ENCODE measurements at places on chromosomes 4 and X.
A peak's percentile ranks its signal among the peaks of the same experiment; 100 is the strongest.

DNA sequence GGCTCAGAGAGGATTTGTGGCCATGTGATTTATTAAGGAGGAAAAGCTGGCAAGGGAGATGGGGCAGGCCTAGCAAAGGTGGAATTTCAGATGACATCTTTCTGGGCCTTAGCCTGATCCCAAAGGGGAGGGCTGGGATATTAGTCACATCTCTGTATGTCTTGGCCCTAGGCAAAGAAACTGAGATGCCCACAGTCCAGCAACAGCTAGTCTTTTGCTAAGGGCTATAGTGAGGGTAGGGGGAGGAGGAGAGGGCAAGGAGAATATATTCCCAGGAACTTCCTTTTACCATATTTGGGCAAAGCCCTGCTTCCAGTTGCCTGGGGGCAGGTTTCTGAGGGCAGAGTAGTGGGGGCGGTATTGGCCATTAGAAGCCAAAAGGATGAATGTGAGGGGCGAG is 209.8 kb upstream of the NR3C2 start:
- DNase-seq: no peak

- no peak for DNase-seq
Measured at GRCh38 chr4:88524171-88524570, 595 bp upstream of the PYURF start.

- DNase-seq: no peak
Measured at GRCh38 chrX:28590396-28590795, 3.1 kb downstream of the IL1RAPL1 start.

DNA sequence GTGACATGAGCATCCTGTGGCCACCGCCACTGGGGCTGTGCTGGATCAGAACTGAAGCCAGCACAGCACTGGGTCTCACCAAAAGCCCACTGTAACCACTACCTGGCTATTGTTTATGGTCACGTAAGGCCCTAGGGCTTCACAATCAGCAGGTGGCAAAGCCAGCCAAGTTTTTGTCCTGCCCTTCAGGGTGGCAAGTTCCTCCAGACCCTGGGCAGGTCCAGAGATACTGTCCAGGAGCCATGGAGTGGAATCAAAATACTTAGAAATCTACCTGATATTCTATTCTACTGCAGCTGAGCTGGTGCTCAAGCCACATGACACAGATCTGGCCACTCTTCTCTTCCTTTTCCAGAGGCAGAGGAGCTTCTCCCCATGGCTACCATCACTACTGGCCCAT is 121.2 kb upstream of the CXXC4 start:
- DNase-seq: no peak

GRCh38 chrX:154460326-154460725 is 2.2 kb downstream of the PLXNA3 start:
- no peak for DNase-seq

- no peak for DNase-seq
Measured at GRCh38 chr4:176778063-176778462, 14.7 kb downstream of the VEGFC start.

DNA sequence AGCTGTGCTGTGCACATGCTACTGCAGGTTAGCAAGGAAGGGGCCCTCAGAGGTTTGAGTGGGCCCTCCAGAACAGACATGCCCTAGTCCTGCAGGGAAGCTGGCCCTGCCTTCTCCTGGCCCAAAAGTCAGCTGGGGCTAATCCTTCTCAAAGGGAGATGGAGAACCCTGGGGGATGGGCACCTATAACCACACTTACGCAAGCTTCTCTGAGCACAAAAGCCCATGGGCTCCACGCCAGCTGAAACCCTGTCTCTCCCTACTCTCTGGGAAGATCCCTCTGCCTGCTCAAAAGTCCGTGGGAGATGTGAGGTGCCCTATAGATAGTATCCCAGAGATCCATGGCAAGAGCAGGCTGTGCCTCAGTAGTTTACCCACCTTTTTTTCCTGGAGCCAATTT is 58.9 kb upstream of the DKK2 start:
- DNase-seq: no peak

DNA sequence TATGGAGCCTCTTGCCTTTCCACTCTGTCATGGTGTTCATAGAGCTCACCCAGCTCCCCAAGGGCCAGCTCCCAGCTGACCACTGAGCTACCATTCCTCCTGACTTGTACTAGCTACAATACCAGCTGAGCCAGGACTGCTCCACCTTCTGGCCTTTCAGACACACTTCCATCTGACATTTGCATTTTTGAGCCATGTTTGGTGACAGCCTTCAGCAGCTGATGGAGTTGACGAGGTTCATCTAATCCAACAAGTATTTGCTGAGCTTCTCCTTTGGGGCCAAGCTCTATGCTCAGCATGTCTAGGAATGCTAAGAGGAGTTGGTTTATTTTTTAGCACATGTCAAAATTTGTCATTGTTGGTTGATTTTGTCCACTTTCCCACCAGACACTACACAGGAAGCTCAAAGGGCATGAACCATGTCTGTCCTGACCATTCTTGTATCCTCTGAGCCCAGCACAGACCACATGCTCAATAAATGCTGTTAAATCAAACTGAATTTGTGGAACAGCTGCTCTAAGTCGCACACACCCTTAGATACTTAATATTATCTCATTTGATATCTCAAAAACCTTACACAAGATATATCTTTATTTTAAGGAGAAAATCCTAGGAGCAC is 142.6 kb upstream of the PPARGC1A start:
- no peak for DNase-seq

GRCh38 chrX:48684134-48684533 is 535 bp downstream of the WAS start:
- DNase-seq: no peak

GRCh38 chr4:136643416-136643815 is 888.9 kb downstream of the PCDH18 start:
- DNase-seq: no peak

DNA sequence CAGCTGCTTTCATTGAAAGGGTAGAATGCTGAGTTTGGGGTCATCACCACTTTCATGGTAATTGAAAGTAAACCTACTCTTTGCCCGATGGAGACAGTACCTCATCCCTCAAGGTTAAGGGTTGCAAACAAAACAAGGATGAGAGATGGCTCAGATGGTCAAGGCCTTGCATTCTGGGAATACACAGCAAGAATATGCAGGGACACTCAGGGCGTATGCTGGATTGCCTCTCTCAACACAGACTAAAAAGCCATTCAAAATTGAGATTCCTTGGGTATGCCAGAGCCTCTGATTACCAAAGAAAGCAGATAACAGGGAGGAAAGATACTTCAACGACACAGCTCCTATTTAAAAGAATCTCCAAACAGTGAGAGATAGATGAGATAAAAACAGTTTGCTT is 310.4 kb downstream of the ARAP2 start:
- no peak for DNase-seq

GRCh38 chr4:137819964-137820383 is 287.7 kb upstream of the PCDH18 start:
- DNase-seq: no peak

DNA sequence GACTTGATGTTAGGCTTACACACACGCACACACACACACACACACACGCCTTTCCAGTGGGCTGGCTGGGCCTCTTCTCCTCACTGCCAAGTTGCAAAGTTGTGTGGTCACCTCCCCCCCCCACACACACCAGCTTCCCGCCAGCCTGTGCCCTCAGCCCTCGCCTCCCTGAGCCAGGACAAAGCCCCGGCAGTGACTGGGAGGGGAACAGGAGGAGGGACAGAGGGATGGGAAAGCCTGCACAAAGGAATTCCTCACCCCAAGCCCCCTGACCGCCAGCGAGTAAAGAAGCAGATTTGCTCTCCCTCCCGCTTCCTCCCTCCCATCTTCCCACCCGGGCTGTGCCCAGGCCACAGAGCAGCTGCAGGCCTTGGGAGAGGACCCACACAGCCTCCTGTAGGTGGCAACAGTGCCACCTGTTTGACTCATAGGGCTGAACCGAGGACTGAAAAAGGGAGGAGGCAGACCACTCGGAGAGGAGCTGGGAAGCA is at the start of gene GDPD2:
GDPD2 (plus strand) TSS at position 464 of the 491 bp plus-strand sequence. CDS start 1,671 bp downstream, outside the sequence.
- no peak for DNase-seq

DNA sequence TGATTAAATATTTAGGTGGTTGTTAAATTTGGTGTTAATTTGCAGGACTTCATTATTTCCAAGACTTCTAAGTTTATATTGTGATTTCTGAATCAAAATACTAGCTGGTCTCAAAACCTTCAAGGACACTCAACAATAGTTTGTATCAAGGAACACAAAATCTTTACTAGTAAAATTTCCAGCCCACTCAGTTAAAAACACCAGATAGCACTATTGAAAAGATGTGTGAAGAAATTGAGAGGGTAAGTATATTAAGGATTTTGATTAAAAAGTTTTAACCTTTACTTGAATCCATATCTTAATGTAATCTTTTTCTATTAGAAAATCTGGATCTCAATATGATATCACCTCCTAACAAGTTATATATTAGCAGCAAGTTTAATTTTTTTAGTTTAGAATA is 89.3 kb upstream of the UGT8 start:
- no peak for DNase-seq

- no peak for DNase-seq
Measured at GRCh38 chr4:7144374-7145290, 47.7 kb upstream of the SORCS2 start.

- no peak for DNase-seq
Measured at GRCh38 chr4:26208237-26208994, 112.4 kb upstream of the RBPJ start.

GRCh38 chr4:100075486-100076270 is 114.6 kb downstream of the DDIT4L start:
- no peak for DNase-seq

DNA sequence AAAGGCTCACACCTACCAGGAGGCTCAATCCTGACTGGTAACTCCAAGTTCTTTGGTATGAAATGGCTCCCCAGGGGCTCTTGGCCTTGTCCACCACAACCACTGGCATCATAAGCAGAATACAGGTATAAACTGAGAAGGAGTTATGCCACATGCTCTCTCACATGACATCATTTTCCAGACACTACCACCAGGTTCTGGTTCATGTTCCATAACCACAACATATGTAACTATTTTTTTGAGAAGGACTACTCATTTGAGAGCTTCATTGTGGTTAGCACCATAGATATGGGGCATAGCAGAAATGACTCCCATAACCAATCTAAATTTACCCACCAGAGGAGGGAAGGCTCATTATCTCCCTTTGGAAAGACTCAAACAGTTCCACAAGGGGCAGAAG is 19.6 kb downstream of the PRDM5 start:
- no peak for DNase-seq

GRCh38 chr4:57064811-57065711 is 45.1 kb downstream of the IGFBP7 start:
- no peak for DNase-seq

- no peak for DNase-seq
Measured at GRCh38 chrX:10612215-10612614, 8.2 kb downstream of the MID1 start.

DNA sequence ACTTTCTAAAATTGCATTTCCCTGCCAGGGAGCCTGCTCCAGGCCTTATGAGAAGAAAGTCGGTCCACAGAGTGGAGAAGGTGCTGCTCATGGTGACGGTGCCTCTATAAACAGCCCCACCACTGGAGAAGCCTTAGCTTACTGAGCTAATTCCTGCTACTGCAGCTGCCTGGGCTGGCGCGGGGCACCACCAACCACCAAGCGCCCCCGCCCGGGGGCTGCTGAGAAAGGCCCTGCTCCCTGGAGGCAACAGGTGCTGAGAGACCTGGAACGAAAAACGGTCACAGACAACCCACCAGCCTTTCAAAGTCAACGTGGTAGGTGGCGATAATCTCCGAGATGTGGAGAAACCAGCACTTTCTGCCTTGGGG is 2.9 kb downstream of the HCFC1 start:
- peak; percentile 24 for DNase-seq

- no peak for DNase-seq
Measured at GRCh38 chr4:174946246-174946645, 28.1 kb downstream of the ADAM29 start.

DNA sequence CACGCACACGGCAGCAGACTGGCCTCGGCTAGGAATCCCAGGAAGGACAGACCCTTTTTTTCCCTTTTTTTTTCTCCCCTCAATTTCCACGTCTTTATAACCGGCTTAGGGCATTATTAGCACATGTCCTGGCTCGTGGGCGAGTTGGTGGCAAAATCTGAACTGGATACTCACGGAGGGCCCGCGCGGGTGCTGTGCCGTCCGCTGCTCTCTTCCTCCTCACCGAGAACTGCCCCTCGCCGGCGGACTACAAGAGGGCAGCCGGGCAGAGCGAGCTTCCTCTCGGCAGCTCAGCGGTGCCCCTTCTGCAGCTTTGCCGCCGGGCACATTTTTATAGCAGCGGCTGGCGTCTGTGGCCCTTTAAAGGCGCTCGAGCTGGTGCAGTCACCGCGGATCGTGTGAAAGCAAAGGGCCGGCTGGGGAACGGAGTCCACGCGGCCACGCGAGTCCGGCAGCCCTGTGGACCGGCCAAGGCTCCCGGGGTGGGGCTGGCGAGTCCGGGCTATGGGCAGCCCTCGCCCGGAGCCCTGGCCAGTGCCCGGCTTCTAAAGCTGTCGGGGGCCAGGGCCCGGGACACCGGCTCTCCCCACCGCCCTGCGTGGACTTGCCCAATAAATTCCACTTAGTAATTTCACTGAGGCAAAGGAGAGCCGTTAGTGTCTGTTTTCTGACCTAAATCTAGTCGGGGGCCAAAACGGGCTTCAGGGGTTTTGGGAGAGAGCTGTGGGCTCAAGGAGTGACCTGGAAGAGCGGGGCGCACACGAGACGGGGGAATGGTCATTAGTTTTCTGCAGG is 1.3 kb upstream of the CITED1 start:
- DNase-seq: no peak

DNA sequence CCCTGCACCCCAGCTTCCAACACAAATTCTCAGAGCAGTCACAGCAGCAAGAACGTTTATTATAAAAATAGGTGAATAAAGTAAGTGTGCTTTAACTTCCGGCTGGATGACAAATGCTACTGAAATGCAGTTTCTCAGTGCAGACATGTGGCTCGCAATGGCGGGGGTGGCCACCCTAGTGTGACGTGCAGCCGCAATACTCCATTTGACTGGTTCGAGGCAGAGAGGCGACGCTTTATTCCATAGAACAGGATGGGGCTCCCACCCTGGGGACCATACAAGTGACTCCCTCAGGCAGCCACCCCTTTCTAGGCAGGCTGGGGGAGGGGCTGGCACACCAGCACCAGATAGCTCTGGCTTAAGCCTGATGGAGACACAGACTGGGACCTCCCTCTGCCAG is 14.5 kb downstream of the TNIP2 start:
- no peak for DNase-seq

GRCh38 chr4:177191586-177191985 is 118.1 kb upstream of the NEIL3 start:
- no peak for DNase-seq

- DNase-seq: no peak
Measured at GRCh38 chrX:42128020-42128419, 204.7 kb upstream of the CASK start.

- DNase-seq: no peak
Measured at GRCh38 chrX:23838953-23839352, 56.0 kb downstream of the SAT1 start.

DNA sequence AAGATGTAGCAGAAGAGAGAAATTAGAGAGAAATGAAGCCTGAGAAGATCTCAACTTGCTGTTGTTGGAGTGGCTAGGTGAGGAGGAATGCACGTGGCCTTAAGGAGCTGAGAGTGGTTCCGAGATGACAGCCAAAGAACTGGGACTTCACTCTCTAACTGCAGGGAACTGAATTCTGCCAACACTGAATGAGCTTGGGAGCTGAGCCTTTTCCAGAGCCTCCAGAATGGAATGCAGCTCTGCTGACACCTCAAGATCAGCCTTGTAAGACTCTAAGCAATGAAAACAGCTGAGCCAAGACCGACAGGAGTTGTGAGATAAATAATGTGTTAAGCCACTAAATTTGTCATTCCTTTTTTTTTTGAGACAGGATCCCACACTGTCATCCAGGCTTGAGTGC is 73.0 kb downstream of the TLL1 start:
- DNase-seq: no peak
